ENCODE measurements at places on chromosomes 3 and 15.

DNA sequence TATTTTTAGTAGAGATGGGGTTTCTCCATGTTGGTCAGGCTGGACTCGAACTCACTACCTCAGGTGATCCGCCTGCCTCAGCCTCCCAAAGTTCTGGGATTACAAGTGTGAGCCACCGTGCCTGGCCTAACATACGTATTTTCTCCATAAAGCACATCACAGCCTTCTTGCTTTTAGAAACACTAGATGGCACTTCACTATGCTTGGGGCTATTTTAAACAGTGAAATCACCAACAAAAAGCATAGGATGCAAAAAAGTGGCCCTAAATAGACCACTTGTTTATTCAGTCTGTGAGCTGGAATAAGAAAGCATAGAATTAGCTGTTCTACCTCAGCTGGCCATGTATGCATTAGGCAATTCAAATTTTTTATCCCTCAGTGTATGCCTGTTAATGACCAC is 46.0 kb downstream of the PRICKLE2 start:
- no peak for DNase-seq

GRCh38 chr3:66172394-66172793 is 48.4 kb upstream of the SLC25A26 start:
- no peak for DNase-seq

DNA sequence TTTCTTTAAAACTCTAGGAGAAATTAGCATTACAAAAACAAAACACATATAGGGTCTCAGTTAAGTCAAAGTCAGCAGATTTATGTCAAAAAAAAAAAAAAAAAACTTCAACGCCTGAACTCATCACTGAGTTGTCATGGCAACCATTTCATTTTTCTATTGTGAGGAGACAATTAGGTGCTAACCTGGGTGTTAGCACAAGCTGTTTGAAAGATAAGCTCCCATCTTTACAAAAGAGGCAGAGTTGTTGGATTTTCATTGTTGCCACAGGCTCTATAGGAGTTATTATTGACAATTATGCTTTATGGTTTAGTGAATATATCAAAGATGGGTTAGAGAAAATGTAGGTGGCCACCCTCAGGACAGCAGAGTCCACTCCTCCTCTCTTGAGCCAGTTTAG is 806.9 kb downstream of the GRM7 start:
- no peak for DNase-seq

GRCh38 chr3:71728632-71729342 is 3.6 kb upstream of the EIF4E3 start:
- DNase-seq: no peak

GRCh38 chr3:73409138-73409763 is 215.5 kb downstream of the PDZRN3 start:
- DNase-seq: no peak

GRCh38 chr3:51354731-51355615 is 30.1 kb upstream of the MANF start:
- DNase-seq: no peak

DNA sequence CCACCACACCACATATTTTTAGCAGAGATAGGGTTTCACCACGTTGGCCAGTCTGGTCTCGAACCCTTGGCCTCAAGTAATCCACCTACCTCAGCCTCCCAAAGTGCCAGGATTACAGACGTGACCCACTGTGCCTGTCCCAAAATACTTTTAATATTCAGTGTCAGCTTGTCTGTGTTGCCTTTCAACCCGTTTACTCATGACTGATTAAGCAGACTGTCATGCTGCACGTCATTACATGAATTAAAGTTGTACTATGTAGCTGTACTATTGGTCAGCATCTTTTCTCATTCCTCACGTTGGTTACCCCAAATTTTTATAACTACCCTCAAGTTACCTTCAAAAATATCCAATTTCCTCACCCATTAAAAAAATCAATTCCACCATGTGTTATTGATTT is 48.7 kb upstream of the GADL1 start:
- DNase-seq: no peak

DNA sequence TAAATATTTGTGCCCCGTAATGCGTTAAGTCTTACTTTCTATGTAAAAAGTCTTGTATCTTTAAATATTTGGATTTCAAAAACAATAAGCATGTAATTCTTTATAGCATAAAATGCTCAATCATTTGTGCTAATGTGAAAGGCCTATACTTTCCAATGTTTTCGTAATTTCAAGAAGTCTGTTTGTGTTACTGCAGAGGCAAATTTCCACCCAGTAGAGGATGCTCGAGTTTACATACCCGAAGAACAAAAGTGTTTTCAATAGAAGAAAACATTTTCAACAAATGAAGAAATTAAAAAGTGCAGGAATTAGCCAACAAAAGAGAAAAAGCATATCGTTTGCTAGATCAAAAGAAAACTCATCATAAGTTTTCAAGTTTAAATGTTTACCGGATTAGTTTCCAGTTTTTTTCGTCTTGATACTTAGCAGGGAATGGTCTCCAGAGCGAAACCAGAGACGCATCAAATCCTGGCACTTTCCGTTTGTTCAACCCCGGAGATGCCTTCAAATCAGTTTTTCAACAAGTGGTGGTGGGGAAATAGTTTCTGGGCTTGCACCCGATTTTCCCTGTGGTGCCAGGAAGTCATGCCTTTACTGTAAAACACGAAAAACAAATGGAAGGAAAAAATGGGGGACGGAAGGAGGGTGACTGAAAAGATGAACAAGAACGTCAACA is 1.0 kb downstream of the CGGBP1 start:
- DNase-seq: no peak

DNA sequence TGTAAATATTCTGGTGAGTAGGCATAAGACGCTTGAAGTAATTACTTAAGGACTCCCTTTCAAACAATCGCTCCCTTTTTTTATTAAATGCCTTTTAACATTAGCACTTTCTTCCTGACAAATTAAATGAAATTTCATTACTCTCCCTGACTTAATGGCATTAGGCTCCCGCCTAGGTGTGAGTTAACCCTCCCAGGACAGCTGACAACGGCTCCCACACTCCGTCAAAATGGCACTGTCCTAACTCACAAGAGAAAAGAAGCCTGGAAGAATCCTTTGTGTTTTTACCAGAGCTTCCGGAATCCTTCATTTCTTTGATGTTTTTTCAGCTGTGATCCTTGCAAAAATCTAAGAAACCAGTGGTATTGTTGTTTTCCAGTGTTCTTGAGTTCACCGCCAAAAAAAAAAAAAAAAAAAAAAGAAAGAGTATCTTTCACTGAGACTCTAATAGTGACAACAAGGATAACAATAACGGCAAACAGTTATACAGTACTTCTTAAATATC is 861.0 kb upstream of the NR2F2 start:
- no peak for DNase-seq

DNA sequence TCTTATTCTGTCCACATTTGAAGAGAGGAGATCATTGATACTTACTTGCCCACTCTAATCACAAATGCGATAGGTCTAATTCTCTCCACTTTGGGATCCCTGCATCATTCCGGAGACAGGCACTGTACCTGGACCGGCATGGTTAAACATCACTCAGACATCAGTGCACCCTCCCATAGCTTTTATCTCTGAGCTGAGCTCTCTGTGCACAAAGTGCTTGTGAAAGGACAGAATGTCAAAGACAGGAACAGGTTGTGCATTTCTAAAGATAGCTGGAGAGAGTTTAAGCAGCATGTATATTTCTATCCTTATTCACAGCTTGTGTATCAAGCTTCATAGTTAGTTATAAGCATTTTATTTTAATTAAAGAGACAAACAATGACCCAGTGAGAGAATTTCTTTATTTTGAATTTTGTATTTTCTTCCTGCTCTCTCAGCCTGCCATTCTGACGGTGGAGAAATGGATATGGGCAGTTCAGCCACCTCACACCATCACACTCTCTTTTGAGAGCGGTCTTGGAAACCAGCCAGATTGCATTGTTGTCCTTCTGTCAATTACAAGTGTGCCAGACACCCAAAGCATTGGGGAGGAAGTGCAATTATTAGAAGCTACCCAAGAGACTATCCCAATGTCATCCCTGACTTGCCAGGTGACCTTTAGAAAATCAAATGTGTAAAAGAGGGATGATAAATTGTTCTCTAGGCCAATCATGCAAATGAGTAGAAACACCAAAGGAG is 65.2 kb upstream of the CHL1 start:
- no peak for DNase-seq

GRCh38 chr3:170056710-170057454 is 19.1 kb downstream of the GPR160 start:
- no peak for DNase-seq

- no peak for DNase-seq
Observed at GRCh38 chr15:90959894-90960293, 5.2 kb downstream of the RCCD1 start.

GRCh38 chr3:197430502-197430901 is 125.3 kb downstream of the BDH1 start:
- no peak for DNase-seq

- DNase-seq: no peak
Observed at GRCh38 chr3:71951361-71951760, 166.4 kb upstream of the PROK2 start.

DNA sequence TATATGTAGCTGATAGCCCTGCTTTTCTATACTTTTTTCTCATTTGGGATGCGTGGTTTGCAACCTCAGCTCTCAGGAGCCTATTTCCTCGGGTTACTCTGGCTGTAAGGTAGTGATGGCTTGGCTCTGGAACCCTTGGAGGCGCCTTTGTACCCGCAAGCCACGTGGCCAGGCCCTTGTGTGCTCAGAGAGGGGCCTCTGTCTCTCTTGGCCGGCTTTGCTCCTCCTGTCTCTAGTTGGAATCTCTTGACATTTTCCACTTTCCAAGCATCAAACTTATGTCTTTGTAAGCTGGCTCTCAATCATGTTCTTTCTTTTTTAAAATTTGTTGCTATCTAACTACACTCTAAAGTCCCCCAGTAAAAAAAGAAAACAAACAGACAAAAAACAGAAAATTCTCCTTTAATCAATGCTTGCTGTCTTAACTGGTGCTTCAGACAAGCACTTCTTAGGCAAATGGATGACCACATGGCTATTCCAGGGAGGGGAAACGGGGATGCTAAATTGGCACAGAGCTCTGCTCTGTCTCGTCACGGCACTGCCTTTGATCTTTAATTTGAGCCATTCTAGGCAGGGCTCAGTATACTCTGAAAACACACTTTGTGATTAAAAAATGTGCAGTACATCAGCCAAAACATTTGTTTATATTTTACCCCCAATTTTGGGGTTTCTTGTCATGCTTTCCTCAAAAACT is 180.4 kb upstream of the NR2E3 start:
- DNase-seq: no peak

GRCh38 chr15:60002528-60003218 is 1.4 kb upstream of the FOXB1 start:
- no peak for DNase-seq

- no peak for DNase-seq
Observed at GRCh38 chr3:112411425-112411824, 78.5 kb downstream of the CD200 start.

GRCh38 chr3:122497425-122497824 is 17.3 kb downstream of the KPNA1 start:
- no peak for DNase-seq

- DNase-seq: no peak
Observed at GRCh38 chr3:189646853-189647542, 15.8 kb downstream of the TP63 start.

- DNase-seq: no peak
Observed at GRCh38 chr15:67025719-67026609, 39.4 kb upstream of the SMAD3 start.

- DNase-seq: no peak
Observed at GRCh38 chr3:168048414-168049330, 47.1 kb downstream of the GOLIM4 start.

- no peak for DNase-seq
Observed at GRCh38 chr3:128006061-128007032, 45.9 kb upstream of the SEC61A1 start.

- no peak for DNase-seq
Observed at GRCh38 chr15:34332553-34333120, 4.9 kb downstream of the SLC12A6 start.

DNA sequence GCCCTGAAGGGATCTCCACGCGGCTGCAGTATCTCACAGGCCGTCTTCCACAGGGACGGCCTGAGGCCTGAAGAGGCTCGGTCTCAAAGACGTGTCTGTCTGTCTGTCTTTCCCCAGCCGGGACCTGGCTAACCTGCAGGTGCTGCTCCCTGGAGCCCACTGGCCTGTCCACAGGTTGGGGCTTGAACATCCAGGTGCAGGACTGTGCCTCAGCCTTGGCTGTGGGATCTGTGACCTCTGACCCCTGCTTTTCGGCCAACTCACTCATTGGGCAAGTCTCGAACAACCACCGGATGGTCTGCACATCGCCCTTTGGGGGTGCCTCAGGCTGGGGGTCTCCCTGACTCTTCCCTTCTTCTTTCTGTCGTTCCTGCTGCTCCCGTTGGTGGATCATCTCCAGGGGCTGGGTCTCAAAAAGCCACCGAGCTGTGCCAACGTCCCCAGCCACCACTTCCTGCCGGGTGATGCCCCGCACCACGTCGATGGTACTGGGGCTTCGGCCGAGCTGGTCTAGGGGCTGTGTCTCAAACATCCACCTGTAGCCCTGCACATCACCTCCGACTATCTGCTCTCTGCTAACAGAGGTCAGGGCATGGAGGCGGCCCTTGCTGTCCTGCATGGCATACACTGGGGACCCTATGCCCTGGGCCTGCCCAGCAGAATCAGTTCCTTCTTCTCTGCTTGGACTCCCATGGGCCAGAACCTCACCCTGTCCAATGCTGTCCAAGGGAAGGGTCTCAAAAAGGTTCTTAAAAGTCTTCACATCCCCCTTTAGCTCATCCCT is 4.8 kb downstream of the XIRP1 start:
- DNase-seq: no peak

GRCh38 chr3:50393061-50393460 is 33.7 kb upstream of the TMEM115 start:
- no peak for DNase-seq

GRCh38 chr15:90219421-90220141 is 14.2 kb downstream of the CIB1 start:
- DNase-seq: peak; percentile 76

DNA sequence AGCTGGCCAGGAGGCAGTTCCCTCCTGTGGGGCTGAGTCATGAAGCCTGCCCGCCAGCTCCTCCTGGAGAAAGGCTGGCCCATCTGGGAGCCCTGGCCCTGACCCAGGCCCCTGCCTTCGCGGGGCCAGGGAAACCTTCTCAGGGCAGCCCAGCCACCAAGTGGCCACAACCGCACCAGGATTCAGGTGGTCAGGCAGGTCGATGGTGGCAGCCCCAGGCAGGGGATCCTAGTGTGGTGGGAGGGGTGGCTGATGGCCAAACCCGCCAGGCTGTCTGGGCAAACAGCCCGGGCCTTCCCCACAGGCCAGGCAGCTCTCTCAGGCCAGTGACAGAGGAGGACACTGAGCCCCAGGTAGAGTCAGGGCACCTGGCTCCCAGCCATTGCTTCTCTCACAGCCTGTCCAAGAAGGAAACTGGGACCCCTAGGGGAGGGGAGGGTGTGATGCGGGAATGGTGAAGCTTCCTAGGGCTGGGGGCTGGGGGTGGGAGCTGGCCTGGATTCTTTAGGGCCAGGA is 1.2 kb downstream of the TWF2 start:
- DNase-seq: peak; percentile 36

GRCh38 chr15:96448923-96449322 is 118.4 kb downstream of the NR2F2 start:
- no peak for DNase-seq

DNA sequence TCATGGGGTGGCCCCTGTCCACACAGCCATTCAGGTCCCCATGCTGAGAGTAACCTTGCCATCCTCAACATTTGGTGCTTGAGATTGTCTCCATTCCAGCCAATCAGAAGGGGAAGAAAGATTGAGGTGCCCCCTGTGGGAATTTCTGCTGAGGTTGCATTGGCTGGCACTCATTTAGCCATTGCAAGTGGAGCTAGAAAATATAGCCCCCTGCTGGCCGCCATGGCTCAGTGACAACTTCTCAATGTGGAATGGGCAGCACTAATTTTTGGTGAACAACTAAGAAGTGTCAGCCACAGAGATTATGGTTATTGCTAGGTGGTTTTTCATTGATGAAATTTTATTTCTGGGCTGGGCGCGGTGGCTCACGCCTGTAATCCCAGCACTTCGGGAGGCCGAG is 22.0 kb downstream of the COL6A6 start:
- peak; percentile 50 for DNase-seq

Measured in activated T-cell treated with anti-CD3 and anti-CD28 coated beads, Interleukin-2, amount 50 U/mL, for 24 hours (primary cell).